EL (cell line): ENCODE measurements at places on chromosomes 5 and 9.

GRCh38 chr9:88310310-88310980 is 77.8 kb upstream of the SPIN1 start:
- DNase-seq: no peak

- DNase-seq: peak; percentile 37
Measured at GRCh38 chr9:121185178-121185745, 16.4 kb downstream of the RAB14 start.

DNA sequence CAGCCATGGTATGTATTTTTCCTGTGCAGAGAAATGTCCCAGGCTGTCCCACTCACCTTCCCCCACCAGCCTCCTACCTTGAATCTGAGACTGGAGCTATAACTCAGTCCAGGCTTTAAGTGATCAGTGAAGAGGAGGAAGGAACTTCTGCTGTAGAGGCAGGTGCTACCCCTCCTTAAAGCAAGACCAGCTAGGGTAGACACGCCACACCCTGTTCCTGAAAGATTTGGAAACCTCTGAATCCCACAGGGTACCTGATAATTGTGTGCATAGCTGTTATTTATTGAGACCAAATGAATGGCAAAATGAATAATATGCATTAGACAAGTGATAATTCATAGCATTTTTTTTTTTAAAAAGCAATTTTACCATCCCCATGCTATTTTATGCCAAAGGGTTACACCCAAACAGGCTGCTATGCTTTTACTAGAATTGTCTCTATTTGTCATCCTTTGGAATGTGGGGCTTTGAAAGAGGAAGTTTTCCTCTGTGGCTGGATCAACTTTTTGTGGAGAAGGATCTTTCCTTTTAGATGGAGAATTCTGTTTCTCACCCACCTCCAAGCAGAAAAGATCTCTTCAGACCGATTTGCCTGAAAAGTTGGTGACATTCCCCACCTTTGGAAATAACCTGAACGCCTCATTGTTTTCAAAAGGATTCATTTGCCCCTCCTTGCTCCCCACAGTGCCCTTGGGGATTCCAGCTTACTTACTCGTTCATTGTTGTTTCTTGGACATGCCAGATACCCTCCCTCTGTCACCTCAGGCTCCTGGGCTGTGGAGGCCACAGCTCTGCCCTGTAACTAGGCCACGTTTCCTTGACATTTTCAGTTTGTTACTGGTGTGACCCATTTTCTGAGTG is 248.7 kb downstream of the NR3C1 start:
- peak; percentile 70 for DNase-seq

GRCh38 chr5:159525117-159525516 is 194.8 kb upstream of the IL12B start:
- DNase-seq: no peak

DNA sequence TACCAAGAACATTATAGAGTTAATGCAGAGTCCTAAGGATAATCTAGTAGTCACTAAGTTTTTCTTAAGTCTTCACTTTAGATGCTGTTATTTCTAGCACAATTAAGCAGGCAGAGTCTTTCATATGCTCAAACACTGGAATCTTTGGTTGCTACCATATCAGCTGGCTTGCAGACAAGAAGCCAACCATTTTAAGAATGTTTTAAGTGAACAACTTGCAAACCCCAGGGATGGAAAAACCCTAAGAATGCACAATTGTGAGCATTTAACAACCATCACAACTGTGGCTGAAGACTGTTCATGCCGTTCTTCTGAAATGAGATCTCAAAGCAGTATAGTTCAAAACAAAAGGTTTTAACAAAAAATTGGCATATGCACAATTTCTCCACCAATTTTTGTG is 55.1 kb downstream of the CSNK1A1 start:
- no peak for DNase-seq

DNA sequence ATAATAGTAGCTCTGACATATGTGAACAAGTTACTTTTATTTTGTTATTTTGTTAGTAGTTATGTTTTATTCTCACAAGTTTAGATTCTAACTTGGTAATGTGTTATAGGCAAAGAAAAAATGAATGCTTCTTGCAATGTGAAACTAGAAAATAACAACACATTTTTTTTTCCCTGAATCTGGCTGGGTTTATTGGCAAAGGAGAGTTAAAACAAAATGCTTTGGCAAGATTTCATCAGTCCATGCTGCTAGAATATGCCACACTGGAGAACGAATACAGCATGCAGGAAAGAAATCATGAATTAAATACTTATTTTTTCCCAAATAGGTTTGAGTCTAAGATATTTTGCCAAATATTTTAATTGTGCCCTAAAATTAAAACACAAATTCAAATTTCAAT is 1048.1 kb upstream of the ACO1 start:
- DNase-seq: no peak

DNA sequence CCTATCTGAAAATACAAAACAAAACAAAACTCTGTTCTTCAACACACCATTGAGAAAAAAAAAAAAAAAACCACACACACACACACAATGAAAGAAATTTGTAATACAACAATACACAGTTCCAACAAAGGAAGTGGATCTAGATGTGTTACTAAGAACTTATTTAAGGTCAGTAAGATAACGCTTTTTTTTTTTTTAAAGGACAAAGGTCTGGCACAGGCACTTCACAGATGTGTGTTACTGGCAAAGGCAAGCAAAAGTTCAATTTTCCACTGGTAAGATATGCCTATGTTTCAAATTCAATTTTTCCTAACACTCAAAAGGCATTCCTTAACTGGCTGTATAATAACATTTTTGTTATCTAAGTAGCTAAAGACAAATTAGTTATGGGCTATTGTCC is 3.6 kb downstream of the RFK start:
- DNase-seq: no peak

DNA sequence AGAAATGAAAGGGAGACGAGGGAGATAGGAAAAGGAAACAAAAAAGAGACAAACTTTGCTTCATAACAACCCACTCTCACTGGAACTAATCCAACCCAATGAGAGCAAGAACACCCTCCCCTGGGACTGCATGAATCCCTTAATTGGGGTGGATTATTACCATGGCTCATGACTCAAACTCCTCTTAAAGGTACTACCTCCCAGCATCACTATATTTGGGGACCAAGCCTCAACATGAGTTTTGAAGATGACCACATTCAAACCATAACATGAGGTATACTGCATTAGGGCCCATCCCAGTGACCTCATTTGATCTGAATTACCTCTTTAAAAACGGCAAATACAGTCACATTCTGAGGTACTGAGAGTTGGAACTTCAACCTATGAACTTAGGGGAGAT is 8.0 kb downstream of the MTAP start:
- DNase-seq: peak; percentile 48

DNA sequence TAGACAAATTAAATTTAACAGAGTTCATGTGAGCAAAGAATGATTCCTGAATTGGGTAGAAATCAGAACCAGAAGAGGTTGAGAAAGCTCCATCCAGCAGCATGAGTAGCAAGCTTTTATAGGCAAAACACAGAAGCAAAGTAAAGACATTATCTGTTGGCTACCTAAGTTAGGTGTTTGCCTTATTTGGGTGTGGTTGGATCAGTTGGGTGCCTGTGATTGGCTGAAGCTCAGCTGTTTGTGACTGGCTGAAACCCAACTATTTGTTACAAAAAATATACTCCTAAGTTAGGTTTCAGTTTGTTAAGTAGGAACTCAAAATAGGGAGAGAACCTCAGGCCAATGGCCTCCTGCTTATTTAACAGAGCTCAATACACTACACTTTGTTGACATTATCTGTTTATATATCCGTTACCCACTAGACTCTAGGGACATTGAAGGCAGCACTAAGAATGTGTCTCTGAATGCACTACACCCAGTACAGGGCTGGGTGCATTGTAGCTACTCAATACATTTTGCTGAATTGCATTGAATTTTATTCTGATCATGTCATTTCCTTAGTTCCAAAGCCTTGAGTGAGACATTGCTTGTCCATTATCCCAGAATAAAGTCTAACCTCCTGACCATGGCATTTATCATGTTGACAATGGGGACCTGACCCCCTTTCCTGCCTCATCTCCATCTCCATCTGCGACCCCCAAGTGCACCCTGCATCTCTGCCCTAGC is 98.7 kb downstream of the CCDC192 start:
- peak; percentile 84 for DNase-seq

- no peak for DNase-seq
Measured at GRCh38 chr5:1642221-1642620, 118.5 kb upstream of the LPCAT1 start.

GRCh38 chr9:132773764-132774339 is 103.6 kb downstream of the GTF3C4 start:
- DNase-seq: no peak

GRCh38 chr5:89954916-89955315 is 454.6 kb downstream of the CETN3 start:
- DNase-seq: no peak

- DNase-seq: no peak
Measured at GRCh38 chr5:98578438-98578837, 195.0 kb upstream of the RGMB start.

- DNase-seq: peak; percentile 73
Measured at GRCh38 chr9:114722081-114722621, 40.2 kb upstream of the TEX48 start.

DNA sequence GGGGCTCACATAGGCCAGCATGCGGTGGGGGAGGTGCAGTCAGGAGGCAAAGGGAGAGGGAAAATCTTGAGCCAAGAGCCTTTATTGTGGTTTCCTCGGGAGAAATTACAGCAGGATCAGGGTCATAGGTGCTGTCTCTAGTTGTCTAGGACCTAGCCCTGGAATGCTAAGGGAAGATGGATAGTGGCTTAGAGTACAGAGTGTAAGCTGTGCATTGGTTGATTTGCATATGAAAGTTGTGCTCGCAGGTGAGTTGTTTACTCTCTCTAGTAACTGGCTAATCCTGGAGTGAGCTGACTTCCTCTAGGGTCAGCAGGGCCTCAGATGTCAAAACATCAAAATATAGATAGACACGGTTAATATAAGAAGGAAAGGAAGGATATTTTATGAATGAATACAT is 877.7 kb downstream of the TLE4 start:
- no peak for DNase-seq

DNA sequence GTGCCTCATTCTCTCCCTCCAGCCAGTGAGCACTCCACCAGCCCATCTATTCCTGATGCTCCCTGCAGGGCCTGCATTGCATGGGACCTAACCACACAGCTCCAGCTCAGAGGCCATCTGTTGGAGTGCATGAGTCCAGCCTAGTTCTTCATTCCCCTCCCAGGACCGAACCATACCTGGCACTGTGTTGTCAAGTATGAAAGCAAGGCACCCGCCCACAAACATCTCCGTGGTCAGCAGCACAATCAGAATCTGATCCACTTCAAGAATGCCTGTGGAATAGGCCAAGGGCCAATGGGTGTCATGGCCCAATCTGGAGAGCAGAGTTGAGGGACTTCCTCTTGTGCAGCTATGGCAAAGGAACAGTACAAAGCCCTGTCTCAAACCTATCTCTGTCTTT is 5.9 kb downstream of the SLC23A1 start:
- no peak for DNase-seq

DNA sequence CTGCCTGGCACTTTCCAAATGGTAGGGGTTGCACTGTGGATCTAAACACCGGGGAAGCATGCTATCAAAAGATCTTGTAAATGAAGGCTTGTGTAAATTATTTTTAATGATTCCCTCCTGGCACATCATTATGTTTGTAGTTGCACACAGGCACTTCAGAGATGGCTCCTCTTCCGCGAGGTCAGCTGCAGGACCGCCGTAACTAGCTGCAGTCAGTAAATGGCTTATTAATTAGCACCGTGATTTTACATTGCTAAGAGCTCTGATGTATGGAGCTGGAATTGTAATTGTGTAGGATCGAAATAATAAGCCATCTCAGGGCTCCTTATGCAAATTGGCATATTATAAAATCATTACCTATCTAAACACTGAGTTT is 397.6 kb upstream of the IRX1 start:
- DNase-seq: no peak
